ENCODE measurements at places on chromosomes 11 and 22.
A peak's percentile ranks its signal among the peaks of the same experiment; 100 is the strongest.

GRCh38 chr11:62012451-62012831 lies 45.0 kb upstream of the FTH1 start:
- DNase-seq = no peak

GRCh38 chr11:35917676-35918075 lies 26.2 kb upstream of the LDLRAD3 start:
- DNase-seq = no peak

GRCh38 chr11:34629711-34630110 lies 8.8 kb downstream of the EHF start:
- no peak for DNase-seq

GRCh38 chr11:119671561-119672015 lies 57.4 kb downstream of the NECTIN1 start:
- DNase-seq = no peak

DNA sequence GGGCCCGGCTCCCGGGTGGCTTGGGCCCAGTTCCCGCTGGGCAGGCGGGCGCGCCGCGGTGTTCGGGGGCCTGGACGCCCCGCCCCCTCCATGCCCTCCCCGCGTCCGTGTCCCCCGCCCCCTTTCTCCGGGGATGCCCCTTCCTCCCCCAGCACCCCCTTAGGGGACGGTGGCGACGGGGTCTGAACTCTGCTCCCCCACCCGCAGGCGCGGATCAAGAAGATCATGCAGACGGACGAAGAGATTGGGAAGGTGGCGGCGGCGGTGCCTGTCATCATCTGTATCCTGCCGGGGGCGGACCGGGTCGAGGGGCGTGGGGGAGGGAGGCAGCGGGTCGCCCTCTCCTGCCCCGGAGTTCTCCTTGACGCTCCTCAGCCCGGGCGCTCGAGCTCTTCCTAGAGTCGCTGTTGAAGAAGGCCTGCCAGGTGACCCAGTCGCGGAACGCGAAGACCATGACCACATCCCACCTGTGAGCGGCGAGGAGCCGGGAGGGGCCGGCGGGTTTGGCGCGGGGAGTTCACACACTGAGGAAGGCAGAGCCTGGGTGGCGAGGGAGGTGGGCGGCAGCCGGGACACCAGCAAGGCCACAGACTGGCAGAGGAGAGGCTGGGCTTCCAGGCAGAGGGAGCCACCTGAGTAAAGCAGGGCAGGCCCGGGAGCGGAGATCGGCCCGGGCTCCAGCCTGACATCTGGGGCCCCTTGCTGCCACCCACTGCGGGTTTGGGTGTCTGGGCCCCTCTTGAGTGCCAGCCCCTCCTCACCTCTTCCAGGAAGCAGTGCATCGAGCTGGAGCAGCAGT lies 546 bp downstream of the DRAP1 start:
- peak; percentile 59 for DNase-seq

DNA sequence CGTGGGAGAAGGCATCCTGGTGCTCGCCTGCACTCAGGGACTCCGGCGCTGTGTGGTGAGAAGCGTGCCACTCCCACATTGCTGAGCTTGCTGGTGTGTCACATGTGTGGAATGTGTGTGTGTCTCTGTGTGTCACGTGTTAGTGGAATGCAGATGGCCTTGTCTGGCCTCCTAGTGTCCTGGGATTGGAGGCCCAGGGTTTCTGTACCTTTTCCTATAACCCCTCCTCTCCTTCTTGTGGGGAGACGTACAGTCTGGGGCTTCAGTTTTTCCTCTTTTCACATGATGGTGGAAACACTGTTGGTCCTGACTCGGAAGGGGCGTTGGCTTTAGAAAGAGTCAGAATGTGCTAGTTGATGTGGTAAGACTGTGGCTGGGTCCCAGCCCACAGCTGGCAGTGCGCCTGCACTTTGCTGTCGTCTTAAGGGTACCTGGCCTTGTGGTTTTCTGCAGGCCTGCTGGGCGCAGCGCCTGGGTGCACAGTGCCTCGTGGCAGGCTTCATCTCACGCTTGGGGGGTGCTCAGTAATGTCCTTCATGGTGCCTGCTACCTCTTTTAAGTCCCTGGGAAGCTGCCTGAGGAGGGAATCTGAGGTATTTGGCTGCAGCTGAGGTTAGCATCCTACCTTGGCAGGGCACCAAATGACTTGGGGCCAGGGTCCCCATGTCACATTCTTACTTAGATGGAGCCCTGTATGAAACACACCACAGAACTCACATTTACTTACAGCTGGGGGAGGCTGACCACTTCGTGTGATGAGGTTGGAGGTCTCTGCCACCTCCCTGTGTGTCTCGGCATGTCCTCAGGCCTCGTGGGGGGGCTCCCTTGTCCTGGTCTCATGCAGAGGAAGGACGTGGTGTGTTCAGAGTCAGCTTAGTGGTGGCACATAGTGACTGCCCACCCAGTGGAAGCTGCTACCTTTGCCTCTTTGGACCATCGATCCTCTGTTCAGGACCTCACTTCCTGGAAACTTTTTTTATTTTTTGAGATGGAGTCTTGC lies 61.9 kb downstream of the MED15 start:
- peak; percentile 98 for DNase-seq

DNA sequence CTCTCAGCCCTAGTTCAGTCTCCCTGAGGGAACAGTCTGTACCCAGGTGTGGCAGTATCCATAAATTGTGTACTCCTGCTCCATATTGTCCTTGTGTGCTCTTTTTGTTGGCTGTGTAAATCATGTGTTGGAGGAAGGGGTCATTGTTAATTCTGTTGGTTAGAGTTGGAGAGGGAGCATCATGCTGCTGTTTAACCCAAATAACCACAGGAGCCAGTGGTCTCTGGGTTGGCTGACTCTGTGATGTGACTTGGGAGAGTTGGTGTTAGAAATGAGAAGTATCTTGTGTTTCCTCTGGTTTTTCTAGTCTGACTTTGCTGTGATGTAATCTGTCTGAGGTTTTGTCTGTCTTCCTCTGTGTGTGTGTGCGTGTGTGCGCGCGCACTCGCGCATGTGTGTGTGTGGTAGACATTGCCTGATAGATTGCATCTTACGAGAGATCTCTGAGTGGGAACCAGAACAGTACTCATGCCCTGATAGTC lies 30.5 kb downstream of the CTNND1 start:
- peak; percentile 96 for DNase-seq

- no peak for DNase-seq
Observed at GRCh38 chr11:26344647-26345046, 12.7 kb downstream of the ANO3 start.

DNA sequence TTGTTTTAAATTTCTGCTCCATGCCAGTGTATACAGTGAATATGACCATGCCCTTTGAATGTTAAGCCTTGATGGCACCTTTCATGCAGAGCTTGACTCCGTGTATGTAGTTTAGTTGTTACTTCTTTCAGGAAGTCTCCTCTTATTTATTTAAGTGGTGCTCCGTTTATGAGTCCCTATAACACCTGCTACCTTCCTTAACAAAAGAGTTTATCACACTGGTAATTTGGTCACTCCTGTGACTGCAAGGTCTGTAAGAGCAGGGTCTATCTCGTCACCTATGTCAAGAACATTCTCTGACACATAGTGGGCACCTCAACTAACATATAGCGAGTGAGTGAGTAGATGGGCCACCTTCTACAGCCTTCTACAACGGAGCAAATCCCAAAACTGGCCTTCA lies 152.5 kb downstream of the CCDC34 start:
- no peak for DNase-seq

DNA sequence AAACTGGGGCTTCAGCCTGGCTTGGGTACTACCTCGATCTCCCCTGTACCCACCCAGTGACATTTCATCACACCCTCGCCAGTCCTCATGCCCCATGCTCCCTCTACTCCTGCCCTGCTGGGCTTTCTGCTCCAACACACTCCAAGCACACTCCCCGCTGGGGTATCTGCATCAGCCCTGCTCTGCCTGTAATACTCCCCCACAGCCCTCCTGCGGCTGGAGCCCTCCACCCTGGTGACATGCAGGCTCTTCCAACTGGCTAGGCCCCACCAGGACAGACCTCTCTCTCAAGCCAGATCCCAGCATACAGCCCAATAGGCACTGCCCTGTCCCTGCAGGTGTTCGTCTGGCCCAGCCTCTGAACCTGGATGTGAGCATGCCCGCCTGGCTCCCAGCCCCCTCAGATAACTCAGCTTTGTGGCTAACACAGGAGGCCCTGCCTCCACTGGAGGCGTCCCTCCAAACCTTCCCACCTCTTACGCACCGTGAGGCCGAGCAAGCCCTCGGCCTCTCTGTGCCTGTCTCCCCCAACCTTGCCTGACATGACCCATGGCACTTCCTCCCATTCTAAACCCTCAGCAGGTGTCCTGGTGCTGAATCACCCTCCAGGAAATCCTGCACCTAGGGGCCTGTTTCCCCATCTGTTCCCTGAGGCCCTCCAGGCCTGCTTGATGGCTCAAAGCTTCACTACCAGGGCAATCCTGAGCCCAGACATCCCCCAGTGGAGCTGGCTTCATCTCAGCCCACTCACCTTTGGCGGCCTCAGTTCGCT lies 33.5 kb upstream of the TXNRD2 start:
- DNase-seq = no peak

DNA sequence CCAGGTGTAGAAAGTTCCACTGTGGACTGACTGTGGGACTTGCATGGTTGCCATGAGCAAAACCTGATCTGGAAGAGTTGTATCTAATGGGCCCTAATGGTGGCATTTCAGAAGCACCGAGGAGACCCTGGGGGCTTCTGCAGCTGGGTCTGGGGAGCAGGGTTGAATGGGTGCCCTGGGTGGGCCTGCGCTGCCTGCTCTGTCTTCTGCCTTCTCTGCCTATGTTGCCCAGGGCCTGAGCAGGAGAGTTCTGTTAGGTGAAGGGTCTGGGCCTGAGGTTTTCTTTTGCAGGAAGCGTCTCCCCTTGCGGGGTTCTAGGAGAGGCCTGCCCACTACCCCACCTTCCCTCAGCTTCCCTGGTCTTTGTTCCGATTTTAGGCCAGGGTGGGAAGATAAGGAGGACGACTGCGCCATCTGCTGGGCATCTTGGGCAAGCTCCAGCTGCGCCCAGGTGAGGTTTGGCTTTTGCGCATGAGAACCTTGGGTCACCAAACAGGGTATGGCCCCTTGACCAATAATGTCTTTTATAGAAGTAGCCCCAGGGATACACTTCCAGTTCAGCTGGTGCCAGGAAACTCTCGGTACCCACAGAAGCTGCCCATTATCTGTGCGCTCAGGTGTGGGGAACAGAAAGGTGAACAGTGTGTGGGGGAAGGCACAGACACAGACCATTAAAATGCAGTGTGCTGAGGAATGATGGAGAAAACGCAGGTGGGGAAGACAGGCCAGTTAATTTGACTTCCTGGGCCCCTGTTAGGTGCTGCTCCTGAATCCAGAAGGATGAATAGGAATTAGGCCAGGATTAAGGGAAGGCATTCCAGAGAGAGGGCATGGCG lies 23.2 kb downstream of the COMMD9 start:
- DNase-seq = no peak

- no peak for DNase-seq
Observed at GRCh38 chr11:33674035-33674814, 26.4 kb downstream of the C11orf91 start.

DNA sequence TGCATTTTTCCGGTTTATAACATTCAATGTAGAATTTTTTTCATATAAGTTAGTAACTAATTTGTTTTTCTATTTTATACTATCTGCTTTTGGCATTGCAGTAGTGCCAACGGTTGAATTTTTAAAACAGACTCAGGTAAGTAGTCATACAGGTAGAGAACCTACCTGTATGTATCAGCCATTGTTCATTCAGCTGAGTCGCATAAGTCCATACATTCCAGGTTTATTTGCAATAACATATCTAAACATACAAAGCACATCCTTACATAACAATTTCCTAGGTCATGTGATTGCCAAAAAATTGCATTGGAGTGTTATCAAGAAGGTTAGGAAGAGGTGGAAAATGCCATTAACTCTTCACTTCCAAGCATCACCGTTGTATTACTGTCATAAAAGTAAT lies 1059.3 kb upstream of the CNTN5 start:
- no peak for DNase-seq

DNA sequence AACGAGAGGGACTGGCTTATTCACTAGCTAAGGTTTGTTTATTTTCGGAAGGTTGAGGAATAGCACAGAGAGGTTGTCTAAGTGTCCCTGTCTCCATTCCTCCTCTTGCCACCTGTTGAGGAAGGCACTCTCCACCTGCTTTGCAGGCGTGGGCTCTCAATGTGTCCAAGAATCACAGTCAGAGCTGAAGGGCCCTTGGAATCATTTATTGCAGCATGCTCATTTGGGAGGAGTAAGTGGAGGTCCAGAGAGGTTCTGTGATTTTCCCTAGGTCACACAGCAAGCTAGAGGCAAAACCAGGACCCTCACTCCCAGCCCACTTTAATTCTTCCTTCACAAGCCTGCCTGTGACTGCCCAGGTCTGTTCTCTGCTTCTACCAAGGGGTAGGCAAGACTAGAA lies 21.3 kb downstream of the ZBTB16 start:
- no peak for DNase-seq

DNA sequence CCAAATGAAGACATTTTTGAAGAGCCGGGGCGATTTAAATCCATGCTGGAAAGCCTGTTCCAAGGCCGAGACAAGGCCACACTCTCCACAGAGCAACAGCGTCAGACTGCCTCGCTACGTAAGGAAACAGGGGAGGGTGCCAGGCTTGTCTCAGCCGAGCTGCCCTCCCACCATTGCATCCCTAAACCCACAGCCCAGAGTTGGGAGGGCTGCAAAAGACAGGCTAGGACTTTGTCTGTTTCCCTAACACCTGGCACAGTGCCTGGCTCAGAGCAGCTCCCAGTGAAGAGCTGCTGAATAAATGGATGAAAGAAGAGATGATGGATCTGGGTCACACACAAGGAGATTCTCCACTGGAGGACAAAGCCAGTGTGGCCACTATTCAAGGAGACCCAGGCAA lies 51.3 kb upstream of the SCUBE2 start:
- DNase-seq = no peak

DNA sequence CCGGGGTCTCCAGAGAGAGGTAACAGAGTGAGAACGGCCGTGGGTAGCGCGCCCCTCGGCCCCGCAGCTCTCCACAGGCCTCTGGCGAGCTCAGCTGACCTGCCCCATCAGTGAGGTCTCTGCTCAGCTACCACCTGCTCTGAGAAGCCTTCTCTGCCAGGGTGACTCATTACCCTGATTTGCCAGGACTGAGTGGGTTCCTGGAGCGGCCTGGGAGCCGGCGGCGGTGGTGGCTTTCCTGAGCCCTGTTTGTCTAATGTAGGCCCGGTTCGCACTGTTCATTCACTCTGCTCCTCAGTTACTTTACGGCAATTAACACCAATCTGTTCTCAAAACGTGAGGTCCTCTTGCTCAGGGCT lies 351.0 kb upstream of the B3GAT1 start:
- DNase-seq = no peak

GRCh38 chr11:60972182-60973030 lies 926 bp downstream of the CD6 start:
- DNase-seq = peak; percentile 71

- DNase-seq = no peak
Observed at GRCh38 chr11:69514771-69515170, 33.3 kb downstream of the LINC01488 start.
